ENCODE measurements at places on chromosomes 16 and 17. TPM values are rescaled to one million over a fixed set of nuclear protein-coding genes. Genes with fewer than 3 reads are reported as not detected.

- no peak overlapping the region for H3K4me3 ChIP-seq
- H3K27me3 ChIP-seq = no peaks in the 10 kb centered on the region
- no peak for DNase-seq
- no peaks in the 10 kb centered on the region for H3K4me1 ChIP-seq
- H3K27ac ChIP-seq = no peak overlapping the region
These were observed 4.5 kb downstream of the CCL18 start for GRCh38 chr17:36068524-36068923.

DNA sequence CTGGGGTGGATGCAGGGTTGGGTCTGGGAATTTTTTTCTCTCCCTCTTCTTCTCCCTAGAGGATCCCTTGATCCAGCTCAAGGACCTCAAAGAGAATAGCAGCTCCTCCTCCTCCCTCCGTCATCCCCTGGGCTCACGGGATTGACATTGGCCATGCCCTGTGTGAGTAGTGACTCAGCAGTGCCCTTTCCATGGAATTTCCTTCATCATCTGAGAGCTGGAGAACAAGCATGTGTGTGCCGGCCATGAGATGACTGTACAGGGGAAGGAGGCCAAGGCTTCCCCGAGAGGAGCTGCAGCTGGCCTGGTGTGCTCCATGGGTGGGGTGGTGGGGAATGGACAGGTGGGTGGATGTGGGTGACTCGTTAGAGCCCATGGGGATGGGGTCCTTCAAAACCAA, 8.9 kb upstream of the WSCD1 start:
- no peak overlapping the region for H3K27ac ChIP-seq
- H3K4me3 ChIP-seq = no peak overlapping the region
- H3K4me1 ChIP-seq = no peaks in the 10 kb centered on the region
- H3K36me3 ChIP-seq = no peaks in the 10 kb centered on the region

GRCh38 chr17:7261379-7262191, 693 bp downstream of the CLDN7 start:
- H3K4me1 ChIP-seq = peaks cover 11% of the 10 kb centered on the region
- H3K27ac ChIP-seq = no peak overlapping the region
- DNase-seq = no peak
- no peaks in the 10 kb centered on the region for H3K36me3 ChIP-seq
- H3K4me3 ChIP-seq = peak overlapping the region; percentile 33
- peaks cover 7% of the 10 kb centered on the region for H3K27me3 ChIP-seq

DNA sequence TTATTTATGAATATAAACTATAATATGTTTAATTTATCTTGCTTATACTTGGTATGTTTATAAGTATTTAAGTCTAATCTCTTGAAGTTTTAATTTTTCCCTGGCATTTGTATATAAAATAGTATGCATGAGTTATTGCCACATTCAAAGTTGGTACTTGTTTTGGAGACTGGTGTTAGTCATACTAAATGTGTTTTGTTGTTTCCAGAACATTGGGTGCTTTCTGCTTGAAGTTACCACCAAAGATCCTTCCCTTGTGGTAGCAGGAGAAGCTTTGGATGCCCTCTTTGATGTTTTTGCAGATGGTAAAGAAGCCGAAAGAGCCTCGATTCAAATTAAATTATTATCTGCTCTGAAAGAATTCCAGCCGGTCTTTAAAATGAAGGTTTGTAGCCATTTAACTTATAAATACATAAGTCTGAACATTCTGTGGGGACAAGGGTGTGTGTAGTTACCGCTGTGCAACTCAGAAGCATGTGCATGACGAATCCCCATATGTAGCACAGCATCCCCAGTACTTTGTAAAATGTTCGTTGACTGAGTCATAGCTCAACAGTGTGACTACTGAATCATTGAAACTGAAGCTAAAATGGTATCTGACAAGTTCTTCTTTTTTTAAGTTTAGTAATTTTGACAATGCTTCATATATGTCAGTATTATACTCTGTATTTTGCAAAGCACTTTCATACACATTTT, 36.4 kb downstream of the HEATR3 start:
- no peaks in the 10 kb centered on the region for H3K36me3 ChIP-seq
- no peak overlapping the region for H3K4me3 ChIP-seq
- H3K4me1 ChIP-seq = no peaks in the 10 kb centered on the region
- DNase-seq = no peak

- H3K4me3 ChIP-seq = no peak overlapping the region
- H3K27ac ChIP-seq = no peak overlapping the region
- no peaks in the 10 kb centered on the region for H3K4me1 ChIP-seq
- DNase-seq = no peak
- H3K27me3 ChIP-seq = peaks cover 2% of the 10 kb centered on the region
These were observed 531.7 kb upstream of the TOM1L1 start for GRCh38 chr17:54368906-54369305.

PLK1 gene
- 1.7 TPM for total RNA-seq

DNA sequence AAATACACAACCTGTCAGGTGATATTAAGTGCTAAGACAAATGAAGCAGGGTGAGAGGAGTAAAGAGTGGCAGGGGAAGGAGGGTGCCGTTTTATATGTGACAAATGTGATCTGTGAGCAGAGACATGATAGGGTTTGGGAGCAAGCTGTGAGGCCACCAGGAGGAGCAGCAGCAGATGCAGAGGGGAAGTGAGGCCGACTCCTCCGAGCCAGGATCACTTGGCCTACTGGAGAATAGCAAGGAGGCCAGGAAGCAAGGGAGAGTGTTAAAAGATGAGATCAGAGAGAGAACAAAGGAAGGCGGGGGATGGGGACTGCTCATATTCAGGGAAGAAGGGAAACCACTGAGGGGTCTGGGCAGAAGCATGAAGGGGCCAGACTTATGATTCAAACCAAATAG, 129.4 kb downstream of the TANGO6 start:
- H3K4me3 ChIP-seq = no peak overlapping the region
- no peaks in the 10 kb centered on the region for H3K27me3 ChIP-seq
- H3K4me1 ChIP-seq = no peaks in the 10 kb centered on the region
- H3K27ac ChIP-seq = no peak overlapping the region

DNA sequence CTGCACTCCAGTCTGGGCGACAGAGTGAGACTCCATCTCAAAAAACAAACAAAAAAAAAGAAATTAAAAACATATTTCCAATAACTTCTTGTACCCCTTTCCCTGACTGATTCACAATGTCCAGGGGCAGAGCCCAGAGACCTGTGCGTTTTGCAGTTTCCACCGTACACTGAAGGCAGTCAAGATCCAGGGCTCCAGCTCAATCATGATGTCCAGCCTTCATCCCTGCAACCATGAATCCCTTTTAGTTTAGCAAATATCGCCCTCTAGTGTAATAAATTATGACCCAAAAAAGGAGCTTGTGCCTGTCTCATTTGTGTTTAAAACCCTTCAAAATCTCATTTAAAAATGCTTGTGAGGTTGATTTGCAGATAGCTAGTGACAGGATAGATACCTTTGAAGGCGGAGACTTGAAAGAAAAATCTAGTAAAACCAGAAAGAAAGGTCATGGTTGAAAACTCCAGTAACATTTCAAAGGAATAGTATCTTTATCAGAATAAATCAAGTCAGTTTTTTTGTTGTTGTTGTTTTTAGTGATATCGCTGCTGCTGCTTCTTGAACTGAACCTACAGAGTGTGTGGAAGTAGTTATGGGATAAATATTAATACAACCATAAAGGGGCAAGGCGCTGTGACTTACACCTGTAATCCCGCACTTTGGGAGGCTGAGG, 3.7 kb upstream of the ERN1 start:
- no peak overlapping the region for H3K4me3 ChIP-seq
- DNase-seq = no peak
- H3K27me3 ChIP-seq = no peaks in the 10 kb centered on the region

DPEP3 gene
- not detected for total RNA-seq

EVPLL gene
- total RNA-seq = not detected

- no peak overlapping the region for H3K27ac ChIP-seq
- H3K27me3 ChIP-seq = no peaks in the 10 kb centered on the region
- no peaks in the 10 kb centered on the region for H3K4me1 ChIP-seq
- no peaks in the 10 kb centered on the region for H3K36me3 ChIP-seq
These were observed 61.2 kb downstream of the USP31 start for GRCh38 chr16:23088018-23088417.

DNA sequence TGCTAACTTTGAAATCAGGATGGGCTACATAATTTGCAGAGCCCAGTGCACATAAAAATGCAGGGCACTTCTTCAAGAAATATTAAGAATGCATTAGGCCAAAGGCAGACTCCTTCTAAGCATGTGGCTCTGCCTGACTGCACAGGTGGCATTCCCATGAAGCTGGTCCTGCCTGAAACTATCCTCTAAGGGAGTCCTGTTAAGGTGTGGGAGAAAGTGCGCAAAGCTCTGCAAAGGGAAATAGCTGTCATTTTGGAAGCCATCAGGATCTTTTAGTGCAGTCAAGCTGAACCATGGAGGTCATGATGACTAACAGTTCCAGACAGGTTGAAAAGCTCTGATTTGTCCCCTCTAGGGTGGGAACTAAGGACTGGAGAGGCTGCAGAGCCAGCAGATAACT, 41.9 kb upstream of the CRHR1 start:
- DNase-seq = no peak
- no peak overlapping the region for H3K4me3 ChIP-seq
- no peaks in the 10 kb centered on the region for H3K36me3 ChIP-seq
- no peaks in the 10 kb centered on the region for H3K4me1 ChIP-seq

TEX19 gene
- total RNA-seq = not detected

- no peaks in the 10 kb centered on the region for H3K4me1 ChIP-seq
- no peak for DNase-seq
- no peaks in the 10 kb centered on the region for H3K27me3 ChIP-seq
- H3K4me3 ChIP-seq = no peak overlapping the region
- H3K36me3 ChIP-seq = no peaks in the 10 kb centered on the region
These were observed 692.9 kb upstream of the KIF2B start for GRCh38 chr17:53129863-53130262.

DNA sequence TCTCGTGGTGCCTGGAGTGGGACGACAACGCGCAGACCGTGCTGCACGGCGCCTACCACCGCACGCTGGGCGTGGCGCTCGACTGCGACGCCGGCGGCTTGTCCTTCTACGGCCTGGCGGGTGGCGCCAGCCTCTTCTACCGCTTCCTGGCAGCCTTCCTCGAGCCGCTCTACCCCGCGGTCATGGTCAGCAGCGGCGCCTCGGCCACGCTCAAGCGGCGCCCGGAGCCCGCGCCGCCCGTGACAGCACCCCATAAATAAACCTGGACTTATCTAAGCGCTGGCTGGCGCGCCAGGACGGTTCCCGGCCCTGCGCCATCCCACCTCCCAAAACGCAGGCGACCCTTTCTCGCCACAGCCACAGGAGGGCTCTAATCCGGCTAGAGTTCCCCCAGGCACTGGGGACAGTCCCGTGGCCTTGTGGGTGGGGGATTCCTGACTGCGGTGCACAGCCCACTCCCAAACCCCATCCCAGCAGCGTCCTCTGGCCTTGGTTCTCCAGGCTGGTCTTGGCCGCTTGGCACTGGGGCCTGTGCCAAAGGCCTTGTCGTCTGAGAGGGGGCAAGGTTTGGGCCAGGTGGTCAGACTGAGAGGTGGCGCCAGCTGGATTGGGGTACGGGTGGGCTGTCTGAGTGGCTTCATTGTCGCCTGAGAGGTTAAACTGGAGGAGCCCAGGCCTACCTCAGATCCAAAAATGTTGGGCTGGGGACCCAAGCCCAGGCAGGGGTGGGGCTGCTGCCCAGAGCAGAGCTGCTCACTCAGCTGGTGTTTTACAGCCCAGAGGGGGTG, 10.1 kb upstream of the SLC16A5 start:
- peak overlapping the region; percentile 39 for H3K4me3 ChIP-seq
- H3K27ac ChIP-seq = peak overlapping the region; percentile 44
- H3K36me3 ChIP-seq = no peaks in the 10 kb centered on the region
- no peaks in the 10 kb centered on the region for H3K27me3 ChIP-seq
- DNase-seq = peak; percentile 58

GRCh38 chr17:33016920-33017319, 25.3 kb downstream of the SPACA3 start:
- no peaks in the 10 kb centered on the region for H3K4me1 ChIP-seq
- no peak overlapping the region for H3K4me3 ChIP-seq
- no peak for DNase-seq
- no peak overlapping the region for H3K27ac ChIP-seq
- H3K36me3 ChIP-seq = no peaks in the 10 kb centered on the region
- no peaks in the 10 kb centered on the region for H3K27me3 ChIP-seq

GRCh38 chr17:61284174-61284573, 115.5 kb upstream of the TBX2 start:
- no peak for DNase-seq
- no peaks in the 10 kb centered on the region for H3K27me3 ChIP-seq
- peaks cover 8% of the 10 kb centered on the region for H3K4me1 ChIP-seq

DNA sequence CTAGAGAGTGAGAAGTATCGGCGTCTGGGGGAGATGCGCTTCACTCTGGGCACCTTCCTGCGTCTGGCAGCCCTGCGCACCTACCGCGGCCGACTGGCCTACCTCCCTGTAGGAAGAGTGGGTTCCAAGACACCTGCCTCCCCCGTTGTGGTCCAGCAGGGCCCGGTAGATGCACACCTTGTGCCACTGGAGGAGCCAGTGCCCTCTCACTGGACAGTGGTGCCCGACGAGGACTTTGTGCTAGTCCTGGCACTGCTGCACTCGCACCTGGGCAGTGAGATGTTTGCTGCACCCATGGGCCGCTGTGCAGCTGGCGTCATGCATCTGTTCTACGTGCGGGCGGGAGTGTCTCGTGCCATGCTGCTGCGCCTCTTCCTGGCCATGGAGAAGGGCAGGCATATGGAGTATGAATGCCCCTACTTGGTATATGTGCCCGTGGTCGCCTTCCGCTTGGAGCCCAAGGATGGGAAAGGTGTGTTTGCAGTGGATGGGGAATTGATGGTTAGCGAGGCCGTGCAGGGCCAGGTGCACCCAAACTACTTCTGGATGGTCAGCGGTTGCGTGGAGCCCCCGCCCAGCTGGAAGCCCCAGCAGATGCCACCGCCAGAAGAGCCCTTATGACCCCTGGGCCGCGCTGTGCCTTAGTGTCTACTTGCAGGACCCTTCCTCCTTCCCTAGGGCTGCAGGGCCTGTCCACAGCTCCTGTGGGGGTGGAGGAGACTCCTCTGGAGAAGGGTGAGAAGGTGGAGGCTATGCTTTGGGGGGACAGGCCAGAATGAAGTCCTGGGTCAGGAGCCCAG, 2.8 kb downstream of the SPHK1 start:
- no peak overlapping the region for H3K4me3 ChIP-seq
- H3K27me3 ChIP-seq = no peaks in the 10 kb centered on the region
- no peaks in the 10 kb centered on the region for H3K36me3 ChIP-seq
- H3K4me1 ChIP-seq = peaks cover 12% of the 10 kb centered on the region
- no peak overlapping the region for H3K27ac ChIP-seq
- no peak for DNase-seq

DNA sequence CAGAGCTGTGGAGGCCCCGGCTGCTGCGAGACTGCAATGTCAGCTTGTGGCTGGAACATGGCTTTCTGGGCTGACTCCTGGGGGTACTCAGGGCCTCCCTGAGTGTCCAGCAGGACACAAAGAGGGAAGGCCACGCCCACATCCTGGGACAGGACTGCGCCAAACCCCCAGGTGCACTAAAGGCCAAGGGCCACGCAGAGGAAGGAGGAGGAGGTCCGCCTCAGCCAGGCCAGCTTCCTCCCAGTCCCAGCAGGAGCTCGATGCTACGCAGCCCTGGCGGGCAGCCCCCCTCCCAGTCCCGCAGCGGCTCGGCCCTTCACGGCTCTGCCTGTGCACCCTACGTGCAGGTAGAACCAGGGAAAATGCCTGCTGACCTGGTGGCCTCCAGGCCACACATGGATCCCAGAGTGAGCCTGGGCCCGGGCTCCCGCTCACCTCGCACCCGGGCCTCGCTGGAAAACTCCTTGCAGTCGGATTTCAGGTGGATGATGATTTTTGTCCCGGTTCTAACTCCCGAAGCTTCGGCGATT, 21.2 kb downstream of the DNASE1 start:
- H3K4me3 ChIP-seq = no peak overlapping the region
- H3K27me3 ChIP-seq = no peaks in the 10 kb centered on the region
- no peak overlapping the region for H3K27ac ChIP-seq

All from ovary (tissue), 10 donors.